ENCODE measurements at places on chromosomes 1 and 21.

DNA sequence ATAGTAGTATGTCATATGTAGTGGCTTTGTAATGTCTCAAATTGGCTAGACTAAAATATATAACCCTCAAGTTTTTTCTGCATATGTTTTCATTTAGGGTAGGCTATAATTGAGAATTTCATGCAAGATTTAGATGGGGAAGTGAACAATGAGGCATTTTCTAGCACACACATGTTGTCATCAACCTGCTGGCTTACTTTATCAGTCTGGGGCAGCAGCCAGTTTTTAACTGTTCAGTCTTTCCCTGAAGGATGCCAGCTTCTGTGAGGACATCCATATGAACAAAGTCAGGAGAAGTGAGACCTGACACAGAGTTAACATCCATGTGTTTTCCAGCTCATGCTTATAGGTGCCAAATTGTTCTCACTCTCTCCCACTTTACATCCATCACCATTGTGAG, 74.7 kb upstream of the OLFM3 start:
- DNase-seq, result no peak

DNA sequence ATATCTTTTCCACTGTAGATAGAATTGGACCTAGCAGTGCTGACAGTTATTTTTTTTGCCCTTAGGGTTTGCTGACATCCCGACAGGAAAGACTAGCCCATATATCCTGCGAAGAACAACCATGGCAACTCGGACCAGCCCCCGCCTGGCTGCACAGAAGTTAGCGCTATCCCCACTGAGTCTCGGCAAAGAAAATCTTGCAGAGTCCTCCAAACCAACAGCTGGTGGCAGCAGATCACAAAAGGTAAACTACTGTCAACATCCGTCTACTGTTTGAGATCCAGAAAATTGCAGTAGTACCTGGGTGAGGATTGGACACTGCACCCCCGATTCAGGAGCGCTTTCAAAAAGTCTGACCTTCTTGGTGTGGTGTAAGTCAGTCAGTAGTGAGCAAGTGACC, 55.8 kb downstream of the CENPF start:
- no peak for DNase-seq

GRCh38 chr1:200354243-200354642, 55.6 kb downstream of the ZNF281 start:
- no peak for DNase-seq

DNA sequence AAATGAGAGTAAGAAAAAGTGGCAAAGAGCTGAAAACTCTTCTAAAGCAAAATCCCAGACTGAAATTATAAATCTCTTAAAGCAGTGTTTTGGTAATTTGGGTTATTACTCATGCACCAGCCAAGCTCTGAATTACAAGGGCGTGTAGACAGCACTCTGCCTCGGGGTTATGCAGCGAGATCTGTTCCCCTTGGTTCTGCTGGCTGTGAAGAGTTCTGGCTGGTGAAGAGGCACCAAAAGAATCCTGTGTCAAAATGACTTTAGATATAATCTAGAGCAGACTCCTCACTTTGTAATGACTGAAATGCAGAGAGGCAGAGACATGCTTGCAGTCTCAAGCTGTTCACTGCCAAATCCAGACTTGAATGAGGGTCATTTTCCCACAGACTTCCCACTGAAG, 461.8 kb upstream of the CXADR start:
- no peak for DNase-seq

- no peak for DNase-seq
These were observed 495 bp downstream of the PI4KB start for GRCh38 chr1:151326619-151327222.
